AG04450 (cell line): ENCODE measurements at places on chromosomes 3 and 15.
A peak's percentile ranks its signal among the peaks of the same experiment; 100 is the strongest.

DNA sequence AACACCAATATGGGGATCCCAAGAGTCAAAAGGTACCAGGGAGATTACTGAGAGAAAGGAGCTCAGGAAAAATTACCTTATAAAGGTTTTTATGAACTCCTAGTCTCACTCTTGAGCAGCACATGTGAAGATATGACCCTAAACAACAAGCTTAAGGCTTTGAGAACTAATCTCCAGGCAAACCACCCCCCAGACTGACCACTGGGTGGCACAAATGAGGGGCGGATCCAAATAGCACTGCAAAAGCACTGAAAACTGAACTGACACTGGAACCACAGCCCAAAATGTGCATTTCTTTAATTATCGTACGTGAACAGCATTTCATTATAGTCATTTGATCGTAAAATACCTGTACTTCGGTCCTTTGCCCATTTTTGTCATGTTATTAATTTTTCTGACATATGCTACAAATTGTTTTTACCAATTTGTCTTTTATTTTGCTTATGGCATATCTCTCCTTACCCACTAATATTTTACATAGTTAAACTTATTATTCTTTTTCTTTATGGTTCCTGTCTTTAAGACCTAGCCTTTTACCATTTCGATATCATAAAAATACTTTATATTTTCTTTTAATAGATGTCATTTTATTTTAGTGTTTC lies 31.5 kb upstream of the TFDP2 start:
- DNase-seq, result no peak

DNA sequence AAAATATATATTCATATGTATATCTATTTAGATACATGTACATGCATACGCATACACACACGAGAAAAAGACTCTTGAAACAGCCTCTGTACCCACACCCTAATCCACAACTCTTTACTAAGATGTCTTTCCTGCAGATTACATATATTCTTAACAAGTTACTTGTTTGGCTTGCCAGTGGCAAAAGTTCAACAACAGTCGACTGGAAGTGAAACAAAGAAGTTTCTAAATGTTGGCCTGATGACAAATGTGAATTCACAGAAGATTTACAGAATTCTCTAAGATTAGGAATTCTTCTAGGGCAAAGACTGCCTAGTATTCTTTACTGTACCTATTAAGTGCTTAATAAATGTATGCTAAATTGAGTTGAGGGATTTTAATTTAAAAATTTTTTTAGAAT lies 116.8 kb downstream of the CDIN1 start:
- DNase-seq, result no peak

DNA sequence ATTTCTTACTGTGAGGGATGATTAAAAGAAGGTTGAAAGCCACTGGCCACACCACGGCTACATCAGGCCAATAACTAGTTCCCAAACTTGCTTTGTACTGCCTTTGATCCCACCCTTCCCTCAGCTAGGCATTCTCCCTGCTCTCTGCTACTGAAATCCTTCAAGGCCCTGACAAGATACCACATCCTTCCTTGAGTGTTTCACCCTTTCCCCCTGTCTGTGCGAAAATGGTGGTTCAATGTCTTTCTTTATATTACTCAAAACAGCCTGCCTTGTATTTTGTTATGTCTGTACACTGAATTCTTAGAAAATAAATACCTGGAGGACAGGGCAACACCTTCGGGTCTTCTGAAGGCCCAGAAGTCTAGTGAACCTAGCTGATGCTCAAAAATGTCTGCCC lies 932 bp upstream of the VPS8 start:
- no peak for DNase-seq

- DNase-seq, result no peak
Measured at GRCh38 chr15:71802770-71803169, 7.6 kb upstream of the NR2E3 start.

GRCh38 chr3:183099838-183100204 lies 525 bp upstream of the MCCC1 start:
- DNase-seq, result no peak

DNA sequence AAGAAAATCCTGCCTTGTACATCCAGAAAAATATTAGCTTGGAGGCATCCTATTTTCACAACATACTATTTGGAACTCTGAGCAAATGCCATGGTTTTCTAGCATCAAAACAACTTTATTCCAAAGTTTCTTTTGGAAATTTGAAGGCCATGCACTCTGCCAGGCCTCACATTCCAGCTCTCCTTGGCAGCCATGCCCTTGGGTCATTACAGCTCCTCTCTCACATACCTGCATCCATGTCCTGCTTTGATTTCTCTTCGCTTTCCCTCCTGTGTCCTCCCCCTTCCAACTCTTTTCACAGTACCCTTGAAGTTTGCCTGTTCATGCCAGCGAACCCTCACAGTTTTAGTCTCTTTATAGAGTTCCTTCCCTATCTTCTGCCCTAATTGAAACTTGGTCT lies 70.9 kb upstream of the TPRG1 start:
- DNase-seq, result no peak

GRCh38 chr15:69493406-69493805 lies 40.8 kb downstream of the RPLP1 start:
- DNase-seq, result no peak

DNA sequence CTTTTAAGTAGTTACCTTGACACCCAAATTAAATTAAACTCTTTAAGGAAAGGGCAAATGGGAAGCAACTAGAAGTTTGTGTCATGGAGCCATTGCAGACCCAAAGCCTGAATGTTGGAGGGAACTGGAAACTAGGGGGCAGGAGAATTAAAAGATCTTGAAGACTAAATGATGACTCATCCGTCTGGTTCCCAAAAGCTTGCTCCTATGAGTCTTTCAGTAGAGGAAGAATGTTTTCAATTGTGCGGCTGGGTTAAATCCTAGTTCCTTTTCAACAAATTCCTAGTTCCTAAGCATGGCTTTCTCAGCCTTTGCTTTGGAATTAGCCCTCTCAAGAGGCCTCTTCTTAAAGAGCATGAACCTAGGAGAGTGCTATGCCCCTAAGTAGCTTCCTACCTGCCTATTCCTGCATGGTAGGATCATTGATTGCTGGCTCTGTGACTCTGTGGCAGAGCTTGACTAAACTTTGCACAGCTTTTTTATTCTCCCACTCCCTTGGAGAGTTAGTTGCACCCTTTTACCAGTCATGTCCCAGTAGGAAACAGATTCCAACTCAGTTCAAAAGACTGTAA lies 17.7 kb downstream of the CLEC3B start:
- DNase-seq, result peak; percentile 66

GRCh38 chr3:355622-356021 lies 159.1 kb downstream of the CHL1 start:
- peak; percentile 76 for DNase-seq

- no peak for DNase-seq
Measured at GRCh38 chr15:59491062-59491461, 53.1 kb downstream of the FAM81A start.

- DNase-seq, result no peak
Measured at GRCh38 chr15:61126811-61127210, 102.3 kb downstream of the RORA start.

- DNase-seq, result no peak
Measured at GRCh38 chr15:29945943-29946596, 123.8 kb upstream of the TJP1 start.

- DNase-seq, result no peak
Measured at GRCh38 chr3:173711619-173712018, 314.1 kb downstream of the NLGN1 start.

DNA sequence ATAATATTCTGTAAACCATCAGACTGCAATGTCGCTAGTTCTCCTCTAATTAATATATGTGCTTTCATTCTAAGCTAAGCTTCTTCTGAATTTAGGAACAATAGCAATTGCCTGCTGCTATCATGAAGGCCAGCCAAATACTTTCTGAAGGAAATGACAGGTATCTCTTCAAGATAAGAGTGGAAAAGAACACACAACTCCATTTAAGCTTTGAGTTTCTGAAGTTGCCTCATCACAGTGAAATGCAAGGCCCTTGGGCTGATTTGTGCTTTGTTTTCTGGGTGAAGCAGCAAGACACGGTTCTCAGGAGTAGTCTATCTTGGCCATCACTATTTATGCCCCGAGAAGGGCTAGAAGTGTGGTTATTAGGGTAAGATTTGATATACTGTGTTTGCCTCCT lies 6.2 kb downstream of the SLC7A14 start:
- DNase-seq, result no peak

- no peak for DNase-seq
Measured at GRCh38 chr3:188940573-188940932, 231.2 kb upstream of the TPRG1 start.

DNA sequence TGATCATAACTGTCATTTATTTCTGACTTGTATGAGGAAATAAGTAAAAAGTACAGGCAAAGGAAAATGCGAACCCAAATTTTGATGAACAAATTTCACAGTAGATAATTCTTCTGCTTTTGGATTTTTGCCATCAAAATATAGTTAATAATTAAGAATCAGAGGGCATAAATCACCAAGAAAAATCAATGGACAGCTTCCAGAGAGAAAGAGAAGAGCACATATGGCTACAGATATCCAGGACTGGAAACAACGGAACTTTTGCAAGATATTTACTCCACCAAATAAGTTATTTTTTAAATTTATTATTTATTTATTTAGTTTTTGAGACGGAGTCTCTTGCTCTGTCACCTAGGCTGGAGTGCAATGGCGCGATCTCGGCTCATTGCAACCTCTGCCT lies 35.1 kb upstream of the NANOGP8 start:
- no peak for DNase-seq

DNA sequence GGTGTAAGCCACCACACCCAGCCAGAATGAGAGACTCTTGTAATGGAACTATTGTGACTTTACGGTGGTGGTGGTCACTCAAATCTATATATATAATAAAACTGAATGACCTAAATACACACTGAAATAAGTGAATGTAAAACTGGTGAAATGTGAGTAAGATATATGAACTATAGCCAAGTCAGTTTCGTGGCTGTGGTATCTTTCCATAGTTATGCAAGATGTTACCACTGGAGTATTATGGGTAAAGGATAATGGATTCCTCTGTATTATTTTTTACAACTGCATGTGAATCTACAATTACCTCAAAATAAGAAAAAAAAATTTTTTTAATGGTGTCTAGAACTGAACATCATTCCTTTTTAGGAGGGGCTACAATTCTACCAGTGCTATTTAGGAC lies 21.9 kb downstream of the PIK3CB start:
- no peak for DNase-seq

DNA sequence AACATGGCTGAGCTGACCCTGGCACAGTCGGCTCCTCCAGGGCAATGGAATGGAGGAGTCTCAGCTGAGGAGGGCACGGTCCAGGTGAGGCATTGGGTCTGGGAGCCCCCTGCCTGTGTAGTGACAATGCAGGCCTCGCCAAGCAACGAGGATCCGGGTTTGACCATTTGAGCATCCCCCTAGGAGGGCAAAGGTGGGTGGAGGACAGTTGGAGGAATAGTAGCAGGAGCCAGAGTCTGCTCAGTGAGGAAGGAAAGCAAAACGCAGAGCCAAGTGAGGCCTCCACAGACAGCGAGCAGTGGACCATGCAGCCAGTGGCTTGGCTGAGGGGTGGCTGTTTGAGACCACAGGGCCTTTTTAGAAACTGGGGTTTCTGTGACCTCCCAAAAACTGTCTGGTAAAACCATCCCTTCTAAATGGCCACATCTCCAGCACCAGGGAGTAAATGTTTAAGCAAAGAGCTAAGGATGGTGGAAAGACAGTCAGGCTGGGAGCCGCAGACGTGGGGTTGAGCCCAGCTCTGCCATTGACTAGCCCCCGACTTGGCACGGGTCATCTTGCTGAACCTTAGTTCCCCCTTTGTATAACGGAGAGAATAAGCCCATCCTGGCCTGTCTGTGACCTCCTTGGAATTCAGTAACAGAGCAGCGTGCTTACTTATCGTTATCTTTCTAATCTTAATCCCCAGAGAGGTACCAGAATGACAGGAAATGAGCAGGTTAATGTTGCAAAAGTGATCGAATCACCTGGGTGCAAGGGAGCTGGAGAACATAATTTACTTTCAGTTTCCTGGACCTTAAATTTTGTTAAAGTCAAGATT lies 46.8 kb downstream of the CMTM6 start:
- DNase-seq, result no peak

DNA sequence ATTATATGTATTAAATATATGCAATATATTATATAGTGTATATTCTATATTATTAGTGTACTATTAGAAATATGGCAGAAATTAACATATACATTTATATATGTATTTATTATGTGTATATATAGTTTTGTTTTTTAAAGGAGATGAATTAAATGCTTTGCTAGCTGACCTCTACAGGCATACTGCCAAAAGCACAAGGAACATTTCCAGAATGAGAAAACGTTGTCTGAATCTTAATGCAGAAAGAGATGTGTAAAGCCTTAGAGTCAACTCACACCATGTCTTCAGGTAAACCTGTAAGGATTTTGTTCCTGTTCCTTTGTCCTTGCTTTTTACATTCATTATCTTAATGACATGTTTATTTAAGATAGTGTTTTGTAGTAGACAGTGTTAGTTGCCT lies 111.9 kb downstream of the ST8SIA2 start:
- no peak for DNase-seq

- no peak for DNase-seq
Measured at GRCh38 chr3:57221883-57222282, 5.6 kb upstream of the APPL1 start.

GRCh38 chr3:123653221-123653682 lies 68.4 kb upstream of the HACD2 start:
- DNase-seq, result peak; percentile 55

GRCh38 chr3:64188810-64189560 lies 36.3 kb downstream of the PRICKLE2 start:
- DNase-seq, result peak; percentile 72

DNA sequence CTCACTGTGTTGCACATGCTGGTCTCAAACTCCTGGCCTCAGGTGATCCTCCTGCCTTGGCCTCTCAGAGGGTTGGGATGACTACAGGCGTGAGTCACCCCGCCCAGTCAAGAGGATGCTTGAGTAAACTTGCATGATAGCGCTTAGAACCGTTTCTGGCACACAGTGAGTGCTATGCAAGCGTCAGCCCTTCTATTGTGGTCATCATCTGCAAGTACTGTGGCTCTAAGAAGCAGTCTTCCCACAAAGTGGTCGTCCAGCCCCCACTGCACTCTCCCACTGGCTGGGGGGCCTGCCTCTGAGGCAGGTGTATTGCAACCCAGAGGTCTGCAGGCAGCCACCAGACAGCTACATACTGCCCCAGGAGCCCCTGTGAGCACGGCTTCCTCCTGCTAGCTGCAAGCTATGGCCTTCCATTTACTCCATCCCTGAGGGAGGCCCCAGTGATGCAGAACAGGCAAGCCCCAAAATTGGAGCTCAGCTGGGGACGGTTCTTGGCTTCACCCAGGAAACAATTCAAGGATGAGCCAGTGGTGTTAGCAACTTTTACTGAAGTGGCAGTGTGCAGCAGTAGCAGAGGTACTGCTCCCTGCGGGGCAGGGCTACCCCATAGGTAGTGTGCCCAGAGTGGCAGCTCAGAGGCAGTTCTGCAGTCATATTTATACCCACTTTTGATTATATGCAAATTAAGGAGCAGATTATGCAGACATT lies 95.4 kb downstream of the LSM3 start:
- DNase-seq, result no peak

GRCh38 chr3:193347521-193348501 lies 30.7 kb downstream of the ATP13A5 start:
- DNase-seq, result no peak

DNA sequence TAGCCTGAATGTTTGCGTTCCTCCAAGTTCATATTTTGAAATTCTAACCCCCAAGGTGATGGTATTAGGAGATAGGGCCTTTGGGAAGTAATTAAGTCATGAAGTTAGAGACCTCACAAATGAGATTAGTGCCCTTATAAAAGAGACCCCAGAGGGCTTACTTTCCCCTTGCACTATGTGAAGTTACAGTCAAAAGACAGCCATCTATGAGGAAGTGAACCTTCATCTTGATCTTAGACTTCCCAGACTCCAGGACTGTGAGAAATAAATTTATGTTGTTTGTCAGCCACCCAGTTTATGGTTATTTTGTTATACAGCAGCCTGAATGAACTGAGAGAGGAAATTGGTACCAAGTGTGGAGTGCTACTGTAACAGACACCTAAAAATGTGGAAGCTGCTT lies 74.4 kb downstream of the DAPK2 start:
- DNase-seq, result no peak
